ENCODE measurements at places on chromosomes 7 and 10.

DNA sequence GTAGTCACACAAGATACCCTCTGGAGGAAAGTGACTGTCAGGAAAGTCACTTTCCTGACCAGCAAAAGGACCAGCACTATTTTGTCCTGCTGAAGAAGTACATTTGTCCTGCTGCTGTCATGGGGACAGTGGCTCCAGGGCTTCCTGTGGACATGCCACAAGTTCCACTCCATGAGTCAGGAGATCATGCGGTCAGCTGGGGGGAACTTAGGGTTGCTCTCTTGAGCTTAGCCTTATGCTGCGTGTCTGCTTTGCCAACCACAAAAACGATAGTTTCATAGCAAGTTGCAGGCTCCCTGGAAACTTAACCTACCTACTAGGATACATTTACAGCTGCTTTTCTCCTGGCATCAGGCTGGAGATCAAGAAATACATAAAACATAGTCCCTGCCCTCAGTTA is 19.8 kb upstream of the ALOX5 start:
- peak; percentile 42 for DNase-seq

GRCh38 chr10:53403688-53404087 is 631.1 kb upstream of the MBL2 start:
- peak; percentile 1 for DNase-seq

- DNase-seq, result no peak
Measured at GRCh38 chr10:26682931-26683330, 14.6 kb upstream of the PDSS1 start.

DNA sequence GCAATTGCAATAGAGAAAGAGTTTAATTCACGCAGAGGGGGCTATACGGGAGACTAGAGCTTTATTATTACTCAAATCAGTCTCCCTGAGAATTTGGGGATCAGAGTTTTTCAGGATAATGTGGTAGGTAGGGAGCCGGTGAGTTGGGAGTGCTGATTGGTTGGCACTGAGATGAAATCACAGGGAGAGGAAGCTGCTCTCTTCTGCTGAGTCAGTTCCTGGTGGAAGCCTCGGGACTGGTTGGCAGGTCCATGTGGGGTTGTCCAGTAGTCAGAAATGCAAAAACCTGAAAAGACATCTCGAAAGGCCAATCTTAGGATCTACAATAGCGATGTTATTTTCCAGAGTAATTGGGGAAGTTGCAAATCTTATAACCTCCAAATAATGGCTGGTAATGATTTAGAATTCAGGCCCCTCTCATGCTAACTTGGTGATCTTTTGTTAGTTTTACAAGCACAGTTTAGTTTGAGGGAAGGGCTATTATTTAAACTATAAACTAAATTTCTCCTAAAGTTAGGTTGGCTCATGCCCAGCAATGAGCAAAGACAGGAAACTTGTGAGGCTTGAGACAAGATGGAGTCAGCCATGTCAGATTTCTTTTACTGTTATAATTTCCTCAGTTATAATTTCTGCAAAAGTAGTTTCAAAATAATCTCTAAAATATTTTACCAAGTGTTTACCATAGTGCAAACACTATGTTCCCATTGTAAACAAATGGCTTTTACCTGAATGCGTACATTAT is 39.4 kb upstream of the SLC25A13 start:
- no peak for DNase-seq

GRCh38 chr10:123134915-123135414 is 805 bp upstream of the HMX3 start:
- DNase-seq, result no peak

GRCh38 chr7:147869456-147869855 is 721.1 kb upstream of the C7orf33 start:
- DNase-seq, result no peak

DNA sequence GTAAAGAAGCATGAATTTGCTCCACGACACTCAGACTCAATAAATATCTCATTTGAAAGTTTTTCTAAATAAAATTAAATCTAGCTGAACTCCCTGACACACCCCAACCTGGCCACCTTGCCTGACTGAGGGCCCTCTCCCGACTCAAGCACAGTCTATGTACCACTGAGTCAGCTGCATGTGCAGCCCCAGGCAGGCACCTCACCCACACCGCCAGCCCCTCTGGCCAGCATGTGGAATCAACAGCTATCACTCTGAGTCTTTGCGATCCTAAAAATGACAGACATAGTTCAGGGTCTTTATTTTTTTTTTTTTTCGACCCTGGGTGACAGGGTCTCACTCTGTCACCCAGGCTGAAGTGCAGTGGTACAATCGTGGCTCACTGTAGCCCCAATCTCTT is 35.2 kb downstream of the OAT start:
- no peak for DNase-seq

GRCh38 chr7:55212838-55213237 is 152.3 kb upstream of the LANCL2 start:
- peak; percentile 24 for DNase-seq

DNA sequence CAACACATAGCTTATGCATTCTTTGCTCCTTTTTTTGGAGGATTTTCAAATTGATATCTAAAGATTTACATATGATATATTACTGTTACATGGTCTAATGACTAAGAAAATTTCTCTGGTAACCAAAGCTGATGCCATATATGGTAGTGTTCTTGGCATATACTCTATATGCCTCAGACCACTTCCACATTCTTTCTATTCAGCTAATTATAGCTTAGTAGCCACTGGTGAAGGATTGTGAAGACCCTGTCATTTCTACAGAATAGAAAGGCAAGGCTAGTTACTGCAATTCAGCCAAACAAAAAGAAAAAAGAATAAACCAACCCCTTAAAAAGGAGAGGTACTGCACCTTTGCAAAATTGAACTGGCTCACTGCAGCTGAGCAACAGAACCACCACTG is 3.7 kb downstream of the PURB start:
- DNase-seq, result peak; percentile 85

GRCh38 chr7:104943502-104944343 is 70.3 kb upstream of the KMT2E start:
- DNase-seq, result no peak

DNA sequence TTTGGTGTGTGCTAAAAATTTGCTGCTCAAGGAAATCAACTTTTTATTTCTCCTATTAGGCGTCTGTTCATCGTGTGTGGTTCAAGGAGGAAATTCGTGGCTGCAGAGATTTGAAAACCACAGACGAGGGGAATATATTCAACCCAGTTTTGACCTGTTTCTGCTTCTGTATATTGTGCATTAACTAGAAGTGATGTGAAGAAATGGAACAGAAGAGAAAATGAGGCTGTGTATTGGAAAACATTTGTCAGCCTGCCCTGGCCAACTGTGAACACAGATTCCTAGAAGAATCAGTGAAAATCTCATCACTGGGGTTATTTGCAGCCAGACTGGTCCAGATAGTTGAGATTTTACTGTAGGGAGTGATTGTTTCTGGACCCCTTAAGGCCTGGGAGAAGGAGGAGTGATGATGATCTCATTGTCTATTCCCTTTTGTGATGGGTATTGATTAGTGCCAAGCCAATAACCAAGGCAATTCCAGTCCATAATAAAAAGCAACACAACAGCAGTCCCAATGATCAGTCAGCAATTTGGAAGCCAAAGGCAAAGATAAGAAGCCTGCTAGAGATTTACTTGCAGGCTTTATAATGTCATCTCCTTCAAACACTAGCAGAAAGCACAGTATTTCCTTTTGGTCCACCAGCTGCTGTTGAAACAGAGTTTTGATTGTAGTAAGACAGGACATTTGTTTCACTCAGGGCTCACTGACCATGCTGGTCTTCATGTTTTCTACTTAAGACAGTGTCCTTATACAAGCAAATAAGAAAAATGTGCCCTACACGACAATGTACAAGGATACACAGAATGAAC is 339.4 kb downstream of the PRPF18 start:
- DNase-seq, result no peak

DNA sequence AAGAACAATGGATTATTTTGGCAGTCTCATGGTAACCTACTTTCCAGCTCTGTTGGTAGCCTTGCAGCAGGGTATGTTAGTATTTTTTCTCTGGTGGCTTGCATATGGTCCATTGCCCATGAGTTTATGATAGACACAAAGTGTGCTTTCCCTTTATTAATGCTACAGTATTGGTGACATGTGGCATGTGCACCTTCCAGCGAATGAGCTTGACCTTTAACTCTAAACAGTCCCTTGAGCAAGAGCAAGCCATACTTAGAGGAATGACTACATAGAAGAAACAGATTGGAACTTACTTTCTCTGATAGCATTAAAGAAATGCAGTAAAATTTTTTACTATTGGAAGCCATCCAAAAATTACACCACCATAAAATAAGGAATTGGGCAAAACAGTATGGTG is 73.9 kb downstream of the VTI1A start:
- DNase-seq, result peak; percentile 29

DNA sequence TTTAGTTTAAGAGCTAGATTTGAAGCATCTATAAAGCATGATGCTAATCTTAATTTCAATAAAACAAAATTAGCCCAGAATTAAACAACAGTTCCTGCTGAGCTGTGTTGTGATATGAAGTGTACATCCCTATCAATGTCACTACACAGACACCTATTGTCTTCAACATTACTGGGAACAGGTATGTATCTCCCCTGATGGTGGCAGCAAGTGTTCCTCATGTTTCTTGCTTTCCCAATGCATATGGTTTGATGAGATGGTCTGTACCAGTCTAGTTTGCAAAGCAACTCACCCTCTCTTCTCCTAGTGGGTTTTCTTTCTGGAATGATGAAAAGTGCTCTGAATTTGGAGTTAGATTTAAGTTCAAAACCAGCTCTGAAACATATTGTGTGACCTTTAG is 38.1 kb downstream of the TSPAN12 start:
- DNase-seq, result no peak

GRCh38 chr7:30022991-30023390 is 3.5 kb downstream of the FKBP14 start:
- DNase-seq, result no peak

DNA sequence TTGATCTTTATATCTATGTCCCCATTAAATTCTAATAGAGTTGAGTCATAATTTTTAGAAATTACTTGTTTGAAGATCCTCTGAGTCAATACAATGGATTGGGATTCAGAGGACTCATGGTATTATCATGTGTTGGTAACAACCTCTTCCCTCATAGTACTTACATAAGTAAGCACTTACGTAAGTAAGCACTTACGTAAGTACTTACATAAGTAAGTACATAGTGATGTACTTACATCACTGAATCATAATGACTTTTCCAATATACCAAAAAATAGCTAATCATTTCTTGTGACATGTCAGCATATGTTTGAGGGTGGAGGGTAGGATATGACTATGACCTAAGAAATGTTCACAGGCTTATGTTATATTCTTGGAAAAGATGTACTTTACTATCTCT is 740.5 kb downstream of the SORCS1 start:
- peak; percentile 97 for DNase-seq

DNA sequence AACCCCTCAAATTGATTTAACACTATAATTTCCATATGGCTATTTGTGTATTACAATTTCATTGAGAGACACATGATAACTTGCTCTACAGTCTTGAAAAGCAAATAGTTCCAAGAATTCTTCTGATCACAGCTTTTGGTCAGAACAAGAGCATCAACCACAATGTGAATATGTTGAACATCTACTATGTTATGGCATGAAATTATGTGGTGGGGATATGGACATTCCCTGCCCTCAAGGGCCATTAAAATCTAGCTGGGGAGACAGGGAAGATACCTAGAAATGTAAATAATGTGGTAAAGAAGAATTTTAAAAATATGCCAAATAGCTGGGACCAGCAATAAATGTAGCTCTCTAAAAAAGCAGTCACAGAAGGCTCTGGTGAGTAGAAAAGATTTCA is 262.2 kb downstream of the FZD1 start:
- DNase-seq, result peak; percentile 19

GRCh38 chr10:77297393-77297739 is 340.2 kb downstream of the KCNMA1 start:
- peak; percentile 71 for DNase-seq

DNA sequence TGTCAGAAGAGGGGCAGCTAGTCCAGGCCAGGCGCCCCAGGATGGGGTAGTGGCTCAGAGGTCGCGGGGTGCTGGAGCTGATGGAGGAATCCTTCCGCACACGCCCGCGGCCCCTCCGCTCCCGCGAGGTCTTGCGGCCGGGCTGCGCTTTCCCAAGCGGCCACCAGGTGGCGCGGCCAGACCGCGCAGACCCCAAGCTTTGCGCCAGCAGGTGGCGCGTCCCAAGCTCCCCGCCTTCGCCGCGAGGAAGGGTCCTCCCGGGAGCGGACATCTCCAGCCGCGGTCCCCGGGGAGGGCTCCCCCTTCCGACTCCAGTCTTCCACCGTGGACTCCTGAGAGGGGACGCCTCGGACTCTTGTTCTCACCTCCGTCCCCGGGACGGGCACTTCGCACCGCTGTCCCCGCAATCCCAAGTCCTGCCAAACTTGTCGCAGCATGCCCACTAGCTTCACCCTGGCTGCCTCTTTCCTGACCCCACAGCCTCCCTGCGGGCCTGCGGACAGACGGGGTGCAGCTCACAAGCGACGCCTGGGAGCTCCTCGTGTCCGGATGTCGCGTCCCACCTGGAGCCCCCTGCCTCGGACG is 19.4 kb downstream of the KCNK18 start:
- peak; percentile 59 for DNase-seq

GRCh38 chr7:8975681-8976080 is 542.3 kb downstream of the NXPH1 start:
- DNase-seq, result no peak

DNA sequence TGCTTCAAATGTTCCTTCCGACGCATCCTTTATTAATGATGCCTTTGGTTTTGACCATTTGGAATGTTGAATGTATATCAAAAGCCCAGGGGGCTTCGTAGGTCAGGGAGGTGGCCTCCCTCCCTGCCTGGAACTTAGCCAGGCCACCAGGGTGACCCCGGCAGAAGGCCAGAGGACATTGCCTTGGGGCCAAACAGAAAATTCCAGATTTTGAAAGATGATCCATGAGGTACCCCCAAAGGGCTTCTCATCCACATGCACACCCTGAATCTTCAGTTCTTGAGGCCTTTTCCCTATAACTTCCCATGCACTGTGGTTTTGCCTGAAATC is 171.7 kb downstream of the ADAM12 start:
- no peak for DNase-seq

DNA sequence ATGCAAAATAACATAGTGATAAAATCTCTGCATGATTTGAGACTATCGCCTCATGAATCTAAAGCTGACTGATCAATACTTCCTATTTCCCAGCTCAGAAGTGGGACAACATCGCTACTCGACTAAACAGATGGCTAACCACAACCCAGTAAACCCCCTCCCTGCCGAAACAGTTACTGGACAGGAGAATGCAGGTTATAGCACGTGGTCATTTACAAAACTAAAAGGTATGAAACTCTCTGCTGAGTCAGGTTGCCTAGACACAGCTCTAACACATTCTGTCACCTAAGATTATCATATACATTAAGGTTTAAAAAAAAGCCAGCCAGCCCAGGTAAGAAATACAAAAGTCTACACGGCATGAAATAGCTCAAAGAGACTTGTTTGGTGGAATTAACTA is 64.0 kb downstream of the CTBP2 start:
- no peak for DNase-seq

DNA sequence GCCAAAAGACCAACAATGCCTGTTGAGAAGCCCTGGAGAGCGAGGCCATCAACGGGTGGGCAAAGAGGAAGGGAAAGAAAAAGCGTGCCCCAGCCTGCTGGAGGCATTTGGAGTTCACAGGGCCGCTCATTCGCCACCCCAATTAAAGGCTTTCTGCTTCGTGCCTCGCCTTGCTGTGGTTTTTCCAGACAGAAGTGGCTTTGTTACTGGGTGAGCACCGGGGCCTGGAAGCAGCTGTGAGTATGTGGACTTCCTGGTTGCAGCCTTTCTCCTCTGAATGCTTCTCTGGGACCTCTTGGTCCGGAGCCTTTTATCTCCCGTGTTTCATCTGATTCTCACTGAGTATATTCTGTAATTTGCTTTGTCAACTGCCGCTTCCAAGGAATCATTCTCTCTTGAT is 118.1 kb upstream of the EGR2 start:
- no peak for DNase-seq

- DNase-seq, result no peak
Measured at GRCh38 chr10:99489271-99489670, 43.5 kb upstream of the NKX2-3 start.
